Tibial artery (tissue), 4 donors: ENCODE measurements at places on chromosomes 1 and 21.

DNA sequence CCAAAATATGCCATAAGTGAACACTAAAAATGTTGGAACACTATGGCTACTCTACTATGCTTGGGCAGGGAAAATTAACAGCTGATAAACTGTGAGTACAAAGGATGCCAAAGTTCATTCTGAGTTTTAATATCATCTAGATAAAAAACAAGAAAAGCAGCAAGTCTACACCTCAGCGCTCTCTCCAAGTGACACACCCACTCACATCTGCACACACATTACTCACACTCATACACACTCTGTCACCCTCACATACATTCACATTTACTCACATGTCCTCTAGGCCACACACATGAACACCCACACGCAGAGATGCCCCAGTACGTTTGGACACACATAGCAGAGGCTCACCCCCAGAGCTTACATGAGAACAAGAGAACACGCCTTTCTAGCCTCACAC lies 87.3 kb upstream of the RAB4A start:
- H3K4me3 ChIP-seq: no peak overlapping the region
- no peaks in the 10 kb centered on the region for H3K27me3 ChIP-seq
- no peaks in the 10 kb centered on the region for H3K4me1 ChIP-seq
- DNase-seq: no peak

- H3K27ac ChIP-seq: no peak overlapping the region
- H3K27me3 ChIP-seq: no peaks in the 10 kb centered on the region
- no peak for DNase-seq
- no peaks in the 10 kb centered on the region for H3K36me3 ChIP-seq
- no peaks in the 10 kb centered on the region for H3K4me1 ChIP-seq
Observed at GRCh38 chr1:31978843-31979400, 34.7 kb upstream of the KHDRBS1 start.

DNA sequence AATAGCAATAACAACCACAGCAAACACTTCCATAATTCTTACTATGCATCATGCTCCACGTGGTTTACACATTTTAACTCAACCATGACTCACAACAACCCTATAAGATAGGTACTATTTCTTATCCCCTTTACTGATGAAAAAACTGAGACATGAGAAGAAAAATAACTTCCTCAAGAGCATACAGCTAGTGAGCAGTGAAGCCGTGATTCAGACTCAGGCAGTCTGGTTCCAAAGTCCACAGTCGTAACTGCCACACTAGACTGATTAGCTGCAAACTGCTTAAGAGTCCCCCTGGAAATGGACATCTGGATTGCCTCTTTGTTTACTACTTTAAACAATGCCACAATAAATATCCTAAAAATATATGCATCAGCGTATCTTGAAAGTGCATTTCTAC lies 55.7 kb downstream of the PLD5 start:
- H3K27ac ChIP-seq: no peak overlapping the region
- H3K4me1 ChIP-seq: peaks cover 18% of the 10 kb centered on the region
- no peaks in the 10 kb centered on the region for H3K27me3 ChIP-seq
- no peak for DNase-seq

DNA sequence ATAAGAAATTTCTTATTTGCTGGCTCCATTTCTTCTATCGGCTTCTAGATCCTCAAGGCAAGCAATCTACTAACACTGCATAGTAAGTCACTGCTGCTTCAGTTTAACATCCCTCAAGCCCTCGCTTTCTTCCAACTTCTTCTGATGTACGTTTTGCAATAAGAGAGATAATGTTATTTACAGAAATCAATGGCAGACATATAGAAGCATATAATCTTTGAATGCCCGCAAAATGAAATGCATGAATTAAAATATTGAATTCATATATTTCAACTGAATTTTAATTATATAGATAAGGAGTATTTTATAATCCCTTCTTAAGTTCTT lies 143.8 kb downstream of the KCTD3 start:
- H3K36me3 ChIP-seq: no peaks in the 10 kb centered on the region
- H3K27ac ChIP-seq: no peak overlapping the region

DNA sequence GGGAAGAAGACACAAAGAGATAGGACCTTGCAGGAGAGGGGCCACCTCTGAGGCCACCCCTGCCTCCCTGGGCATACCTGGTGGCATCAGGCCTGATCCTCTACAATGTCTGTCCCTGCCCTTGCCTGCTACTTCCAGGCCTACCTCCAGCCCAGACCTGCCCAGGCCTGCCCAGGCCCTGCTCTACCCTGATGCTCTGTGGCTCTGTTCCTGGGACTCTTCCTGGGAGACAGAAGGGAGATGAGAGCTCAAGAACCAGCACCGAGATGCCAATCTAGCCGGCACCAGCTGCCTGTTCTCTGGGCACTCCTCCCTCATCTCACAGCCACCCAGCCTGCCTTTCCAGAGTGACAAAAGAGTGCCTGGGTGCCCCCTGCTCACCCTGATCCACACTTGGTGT lies 2.7 kb downstream of the CELF3 start:
- no peak overlapping the region for H3K4me3 ChIP-seq
- no peaks in the 10 kb centered on the region for H3K36me3 ChIP-seq
- H3K27me3 ChIP-seq: peaks cover 25% of the 10 kb centered on the region
- peaks cover 24% of the 10 kb centered on the region for H3K4me1 ChIP-seq

GRCh38 chr21:30320215-30320614 lies at the start of gene KRTAP26-1:
KRTAP26-1 (minus strand) TSS chr21:30320315; CDS start chr21:30320035, 280 bp downstream.
- no peak within 1 kb of the TSS for H3K27ac ChIP-seq
- peaks cover 13% of the 10 kb centered on the region for H3K4me1 ChIP-seq
- H3K4me3 ChIP-seq: no peak within 1 kb of the TSS
- H3K27me3 ChIP-seq: no peaks in the 10 kb centered on the region
- DNase-seq: no peak

GRCh38 chr1:99943223-99943794 lies 26.5 kb upstream of the SLC35A3 start:
- H3K4me3 ChIP-seq: no peak overlapping the region
- no peak overlapping the region for H3K27ac ChIP-seq
- no peaks in the 10 kb centered on the region for H3K4me1 ChIP-seq
- no peak for DNase-seq
- no peaks in the 10 kb centered on the region for H3K36me3 ChIP-seq

DNA sequence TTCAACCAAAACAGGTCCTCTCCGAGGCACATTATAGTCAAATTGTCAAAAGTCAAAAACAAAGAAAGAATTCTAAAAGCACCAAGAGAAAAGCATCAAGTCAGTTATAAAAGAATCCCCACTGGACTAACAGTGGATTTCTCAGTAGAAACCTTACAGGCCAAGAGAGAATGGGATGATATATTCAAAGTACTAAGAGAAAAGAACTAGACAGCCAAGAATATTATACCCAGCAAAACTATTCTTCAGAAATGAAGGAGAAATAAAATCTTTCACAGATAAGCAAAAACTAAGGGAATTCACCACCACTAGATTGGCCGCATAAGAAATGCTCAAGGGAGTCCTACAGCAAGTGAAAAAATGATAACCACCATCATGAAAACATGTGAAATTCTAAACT lies 16.1 kb downstream of the OLFML3 start:
- DNase-seq: no peak
- H3K27me3 ChIP-seq: no peaks in the 10 kb centered on the region
- no peaks in the 10 kb centered on the region for H3K36me3 ChIP-seq
- no peaks in the 10 kb centered on the region for H3K4me1 ChIP-seq
- no peak overlapping the region for H3K4me3 ChIP-seq
- no peak overlapping the region for H3K27ac ChIP-seq

DNA sequence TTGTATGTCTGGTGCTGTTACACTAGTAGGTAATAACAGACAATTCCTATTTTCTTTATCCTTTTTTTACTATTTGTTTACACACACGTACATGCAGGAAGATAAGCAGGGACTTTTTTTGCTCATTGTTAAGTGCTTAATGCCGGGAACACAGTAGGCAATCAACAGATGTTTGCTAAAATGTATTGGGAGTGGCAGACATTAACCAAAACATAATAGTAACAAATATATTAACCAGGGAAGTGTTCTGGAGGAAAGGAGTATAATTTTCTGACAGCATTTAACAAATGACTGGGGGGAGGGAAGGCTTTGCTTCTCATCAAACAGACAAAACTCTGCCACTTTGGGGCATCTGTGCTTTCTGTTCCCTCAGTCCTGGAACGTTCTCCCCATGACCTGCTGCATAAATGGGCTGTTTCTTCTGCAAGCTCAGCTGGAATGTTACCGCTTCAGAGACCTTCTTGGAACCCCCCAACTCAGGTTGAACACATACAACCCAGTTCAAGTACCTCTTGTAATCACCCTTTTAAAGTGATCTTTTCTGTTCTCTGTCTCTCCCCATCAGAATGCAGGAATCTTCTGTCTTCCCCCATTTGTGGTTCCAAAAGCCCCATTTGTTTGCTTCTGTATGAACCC lies 2.1 kb downstream of the CR1L start:
- H3K27ac ChIP-seq: no peak overlapping the region
- DNase-seq: no peak
- H3K36me3 ChIP-seq: no peaks in the 10 kb centered on the region
- peaks cover 13% of the 10 kb centered on the region for H3K4me1 ChIP-seq

DNA sequence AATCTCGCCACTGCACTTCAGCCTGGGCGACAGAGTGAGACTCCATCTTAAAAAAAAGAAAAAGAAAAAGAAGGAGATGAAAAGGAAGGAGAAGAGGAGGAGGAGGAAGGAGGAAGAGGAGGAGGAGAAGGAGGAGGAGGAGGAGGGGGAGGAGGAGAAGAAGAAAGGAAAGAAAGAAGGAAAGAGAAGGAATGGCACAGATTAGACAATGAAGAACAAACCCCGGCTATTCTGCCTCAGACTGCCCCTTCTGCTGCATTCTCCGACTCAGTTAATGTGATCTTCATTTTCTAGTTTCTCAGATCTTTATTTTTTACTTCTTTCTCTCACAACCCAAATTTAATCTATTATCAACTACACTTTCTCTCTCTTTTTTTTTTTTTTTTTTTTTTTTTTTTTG lies 40.1 kb upstream of the PTGFRN start:
- H3K4me1 ChIP-seq: no peaks in the 10 kb centered on the region
- H3K27me3 ChIP-seq: no peaks in the 10 kb centered on the region

GRCh38 chr1:53572065-53572814 lies 113.0 kb downstream of the DMRTB1 start:
- H3K27ac ChIP-seq: no peak overlapping the region
- peak; percentile 18 for DNase-seq
- no peaks in the 10 kb centered on the region for H3K4me1 ChIP-seq
- H3K4me3 ChIP-seq: no peak overlapping the region
- H3K27me3 ChIP-seq: peaks cover 3% of the 10 kb centered on the region

DNA sequence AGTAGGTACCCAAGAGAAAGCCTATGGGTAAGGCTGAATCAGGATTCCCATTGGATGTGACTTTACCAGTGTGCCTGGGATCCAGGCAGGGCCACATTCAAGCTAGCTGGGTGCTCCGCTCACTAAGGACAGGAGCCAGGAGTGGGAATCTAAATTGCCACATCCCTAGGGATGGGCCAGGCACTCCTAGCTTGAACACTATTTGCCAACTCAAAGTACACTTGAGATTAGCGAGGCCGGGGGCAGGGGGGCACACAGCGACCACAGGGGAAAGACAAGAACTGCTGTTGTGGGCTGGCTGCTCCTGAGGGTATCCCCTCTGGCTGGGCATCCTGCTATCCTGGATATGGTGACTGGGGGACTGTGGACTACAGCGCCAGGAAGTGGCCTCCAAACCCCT lies 4.3 kb downstream of the SLC45A3 start:
- no peaks in the 10 kb centered on the region for H3K27me3 ChIP-seq
- H3K4me1 ChIP-seq: peaks cover 24% of the 10 kb centered on the region
- no peaks in the 10 kb centered on the region for H3K36me3 ChIP-seq
- no peak for DNase-seq
- H3K4me3 ChIP-seq: no peak overlapping the region
- no peak overlapping the region for H3K27ac ChIP-seq

- no peak overlapping the region for H3K27ac ChIP-seq
- no peak overlapping the region for H3K4me3 ChIP-seq
- no peaks in the 10 kb centered on the region for H3K36me3 ChIP-seq
- no peak for DNase-seq
Observed at GRCh38 chr1:212578041-212578440, 30.5 kb upstream of the ATF3 start.

DNA sequence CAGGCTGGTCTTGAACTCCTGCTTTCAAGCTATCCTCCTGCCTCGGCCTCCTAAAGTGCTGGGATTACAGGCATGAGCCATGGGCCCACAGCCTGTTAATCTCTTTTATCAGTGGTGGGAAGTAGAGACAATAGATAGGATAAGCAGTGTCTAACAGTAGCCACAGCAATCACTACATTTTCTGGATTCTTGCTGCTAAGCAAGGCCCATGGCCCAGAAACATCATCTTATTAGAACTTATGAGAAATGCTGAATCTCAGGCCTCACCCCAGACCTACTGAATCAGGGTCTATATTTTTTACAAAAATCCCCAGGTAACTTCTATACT lies 29.7 kb downstream of the IGFN1 start:
- H3K4me1 ChIP-seq: no peaks in the 10 kb centered on the region
- H3K27ac ChIP-seq: no peak overlapping the region

DNA sequence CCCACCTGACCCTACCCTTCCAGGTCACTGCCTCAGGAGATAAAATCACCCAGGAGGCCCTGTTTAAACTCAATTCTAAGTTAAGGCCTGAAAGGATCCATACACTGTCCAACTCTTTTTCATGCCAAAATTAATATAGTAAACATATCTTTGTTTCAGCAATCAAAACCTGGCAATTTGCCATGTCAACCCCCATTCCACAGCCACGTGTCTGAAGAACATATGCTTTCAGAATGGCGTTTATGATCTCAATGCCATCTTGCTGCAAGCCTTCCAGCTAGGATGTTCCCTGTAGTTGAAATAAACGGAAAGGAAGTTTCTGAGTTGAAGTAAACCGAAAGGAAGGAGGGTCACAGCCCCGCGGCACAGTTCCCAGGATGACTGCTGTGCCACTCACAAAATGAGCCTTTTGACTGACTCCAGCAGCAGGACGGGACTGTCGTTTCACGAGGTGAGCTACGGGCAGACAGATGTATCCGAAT lies 472.0 kb downstream of the SMYD3 start:
- H3K27ac ChIP-seq: no peak overlapping the region
- no peak for DNase-seq
- H3K4me1 ChIP-seq: no peaks in the 10 kb centered on the region
- no peaks in the 10 kb centered on the region for H3K36me3 ChIP-seq
- no peaks in the 10 kb centered on the region for H3K27me3 ChIP-seq

GRCh38 chr1:151144474-151145303 lies 1.7 kb downstream of the SEMA6C start:
- DNase-seq: peak; percentile 46
- no peaks in the 10 kb centered on the region for H3K27me3 ChIP-seq
- peaks cover 36% of the 10 kb centered on the region for H3K4me1 ChIP-seq

DNA sequence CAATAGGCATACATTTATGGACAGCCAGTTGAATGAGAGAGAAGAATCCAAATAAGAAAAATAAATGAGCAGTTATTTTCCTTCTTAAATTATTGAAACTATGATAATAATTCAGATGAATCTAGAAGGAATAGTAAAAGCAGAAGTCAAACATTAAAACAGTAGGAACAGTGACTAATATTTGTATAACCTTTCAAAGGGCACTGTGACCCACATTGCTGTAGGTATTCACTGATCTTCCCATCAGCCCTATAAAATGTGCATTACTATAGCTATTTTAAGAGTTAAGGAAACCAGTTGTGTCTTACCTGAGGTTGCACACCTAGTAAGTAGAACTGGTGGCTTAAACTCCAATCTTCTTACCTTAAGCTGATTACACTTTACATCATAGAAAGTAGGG lies 102.8 kb upstream of the ARTN start:
- H3K27me3 ChIP-seq: no peaks in the 10 kb centered on the region
- H3K4me1 ChIP-seq: no peaks in the 10 kb centered on the region
- no peak for DNase-seq
- H3K4me3 ChIP-seq: no peak overlapping the region
- H3K27ac ChIP-seq: no peak overlapping the region
